Lung (tissue), 17 donors: ENCODE measurements at places on chromosomes 7 and 10. TPM values are rescaled to one million over a fixed set of nuclear protein-coding genes. Genes with fewer than 3 reads are reported as not detected.

DNA sequence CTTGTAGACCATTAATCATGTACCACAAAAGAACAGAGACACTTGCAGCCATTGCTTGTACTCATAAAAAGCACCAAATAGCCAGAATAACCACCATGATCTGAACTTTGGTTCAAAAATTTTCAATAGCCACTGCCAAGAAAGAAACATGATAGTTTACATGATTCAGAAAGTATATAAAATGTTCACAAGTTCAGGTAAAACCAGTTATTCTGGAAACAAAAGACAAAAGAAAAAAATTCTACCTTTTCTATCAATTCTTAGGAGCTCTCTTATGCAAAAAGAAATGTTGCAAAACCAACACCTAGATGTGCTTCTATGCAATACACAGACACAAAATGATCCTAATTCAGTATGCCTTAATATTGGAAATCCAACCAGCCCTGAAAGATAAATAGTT lies 108.7 kb downstream of the PCLO start:
- no peak for DNase-seq

GRCh38 chr10:50332108-50332842 lies 81.0 kb upstream of the ASAH2 start:
- DNase-seq: no peak

- no peak for DNase-seq
Observed at GRCh38 chr10:11143242-11143641, 125.6 kb downstream of the CELF2 start.

The MEIG1 gene
- 1.5 TPM for polyA plus RNA-seq

The GSDME gene
- 14.2 TPM for polyA plus RNA-seq

The GTF2IRD1 gene
- polyA plus RNA-seq: 20.0 TPM

- DNase-seq: peak; percentile 36
Observed at GRCh38 chr10:31808258-31809218, 120.1 kb downstream of the ARHGAP12 start.

- DNase-seq: no peak
Observed at GRCh38 chr10:86362586-86363183, 3.9 kb downstream of the GRID1 start.

DNA sequence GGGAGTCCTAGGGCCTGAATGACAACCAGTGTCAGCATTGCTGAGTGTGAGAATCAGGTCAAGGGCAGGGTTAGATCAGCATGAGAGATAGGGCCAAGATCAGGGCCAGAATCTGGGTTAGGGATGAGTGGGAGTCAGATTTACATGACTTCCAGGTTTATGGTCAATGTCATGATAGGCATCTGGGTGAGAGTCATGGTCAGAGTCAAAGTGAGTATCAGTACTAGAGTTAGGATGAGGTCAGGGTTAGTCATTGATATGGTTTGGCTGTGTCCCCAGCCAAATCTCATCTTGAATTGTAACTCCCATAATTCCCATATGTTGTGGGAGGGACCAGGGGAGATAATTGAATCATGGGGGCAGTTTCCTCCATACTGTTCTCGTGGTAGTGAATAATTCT lies 12.3 kb downstream of the MRPS24 start:
- DNase-seq: no peak

DNA sequence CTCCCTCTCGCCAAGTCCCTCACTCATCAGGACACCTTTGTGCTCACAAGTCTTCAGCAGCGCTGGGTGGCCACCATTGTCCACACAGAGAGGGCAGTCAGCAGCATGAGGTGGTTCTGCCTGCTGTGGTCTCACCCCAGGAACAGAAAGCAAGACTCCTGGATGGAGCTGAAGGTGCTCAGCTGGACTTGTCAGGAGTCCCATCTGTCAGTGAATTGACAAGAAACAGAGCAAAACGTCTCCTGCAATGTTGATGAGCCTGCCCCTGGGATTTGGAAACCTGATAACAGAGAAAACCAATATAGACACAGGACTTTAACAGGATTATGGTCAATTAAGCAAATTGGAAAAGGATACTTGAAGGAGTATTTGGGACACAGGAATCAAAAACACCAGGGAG lies 122.2 kb upstream of the PRSS58 start:
- DNase-seq: no peak

The MSS51 gene
- 0.74 TPM for polyA plus RNA-seq
